ENCODE measurements at places on chromosomes 5 and 9.

DNA sequence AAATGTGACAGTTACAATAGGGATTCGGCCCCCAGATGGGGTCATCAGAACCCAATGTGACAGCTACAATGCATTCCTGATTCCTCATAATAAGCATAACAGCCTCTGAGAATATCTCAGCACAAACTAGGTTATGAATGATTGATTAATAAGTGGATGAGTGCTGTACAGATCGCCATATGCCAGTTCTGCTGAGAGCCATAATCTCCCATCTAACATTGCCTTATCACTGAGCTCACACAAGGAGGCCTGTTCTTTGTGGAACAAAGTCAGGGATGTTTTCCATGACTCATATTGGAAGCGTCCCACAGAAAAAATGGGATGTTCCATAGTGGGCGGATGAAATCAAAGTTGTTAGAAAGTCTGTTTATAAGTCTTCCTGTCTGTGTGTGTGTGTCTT lies 89.6 kb downstream of the KIF4B start:
- no peak for DNase-seq

DNA sequence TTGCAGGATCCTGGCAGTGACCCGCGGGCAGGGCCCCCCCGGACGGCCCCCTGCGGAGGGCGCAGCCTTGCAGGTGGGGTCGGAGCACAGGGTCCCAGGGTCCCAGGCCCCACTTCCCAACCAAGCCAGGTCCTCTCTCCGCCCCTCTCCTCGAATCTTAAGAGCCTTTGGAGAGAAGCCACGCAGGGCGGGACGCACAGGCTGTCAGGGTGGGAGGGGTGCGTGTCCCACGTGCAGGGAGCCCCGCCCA lies 18.4 kb upstream of the EGFL7 start:
- DNase-seq, result no peak

GRCh38 chr5:106860398-106861044 lies 810.2 kb downstream of the EFNA5 start:
- no peak for DNase-seq

DNA sequence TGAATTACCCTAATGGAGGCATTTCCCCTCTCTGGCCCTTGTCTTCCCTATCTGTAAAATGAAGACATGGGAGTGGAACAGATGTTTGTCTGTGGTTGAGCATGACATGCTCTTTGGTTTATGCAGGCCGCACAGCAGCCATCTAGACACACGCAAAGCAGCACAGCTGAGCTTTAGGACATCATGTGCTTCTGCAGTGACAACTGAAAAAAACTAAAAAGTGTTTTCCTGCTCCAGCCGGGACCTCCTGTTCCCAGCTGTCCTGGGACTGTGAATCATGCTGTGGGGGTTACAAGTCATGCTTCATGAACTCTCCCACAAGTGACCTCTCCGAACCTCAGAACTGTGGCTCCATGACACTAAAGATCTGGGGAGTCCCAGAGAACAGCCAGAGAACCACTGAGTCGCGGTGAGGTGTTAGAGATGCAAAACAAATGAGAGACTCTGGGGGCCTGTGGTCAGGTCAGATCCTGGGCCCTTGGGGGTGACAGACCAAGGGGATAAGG lies 1.7 kb downstream of the SMIM3 start:
- DNase-seq, result no peak

- DNase-seq, result no peak
Observed at GRCh38 chr9:87095951-87096350, 148.6 kb upstream of the GAS1 start.

- no peak for DNase-seq
Observed at GRCh38 chr5:100970646-100971255, 67.7 kb upstream of the ST8SIA4 start.

- no peak for DNase-seq
Observed at GRCh38 chr5:143636931-143637528, 174.9 kb upstream of the HMHB1 start.

DNA sequence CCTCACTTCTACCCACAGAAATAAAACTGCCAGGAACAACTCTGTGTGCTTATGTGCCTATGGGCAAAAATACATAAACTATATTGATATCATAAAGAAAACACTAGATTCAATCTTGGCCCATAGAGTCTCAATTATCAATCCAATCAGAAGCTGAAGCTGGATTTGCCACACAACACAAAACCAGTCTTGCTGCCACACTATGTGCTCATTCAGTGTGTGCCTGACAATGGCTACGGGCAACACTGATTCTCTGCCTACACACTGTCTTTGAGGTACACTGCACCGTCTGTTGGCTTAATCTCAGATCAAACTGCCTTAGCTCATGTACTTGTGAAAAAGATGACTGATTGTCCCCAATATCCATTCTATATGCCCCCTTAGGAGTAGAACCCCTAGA lies 35.4 kb downstream of the ARL15 start:
- DNase-seq, result no peak

DNA sequence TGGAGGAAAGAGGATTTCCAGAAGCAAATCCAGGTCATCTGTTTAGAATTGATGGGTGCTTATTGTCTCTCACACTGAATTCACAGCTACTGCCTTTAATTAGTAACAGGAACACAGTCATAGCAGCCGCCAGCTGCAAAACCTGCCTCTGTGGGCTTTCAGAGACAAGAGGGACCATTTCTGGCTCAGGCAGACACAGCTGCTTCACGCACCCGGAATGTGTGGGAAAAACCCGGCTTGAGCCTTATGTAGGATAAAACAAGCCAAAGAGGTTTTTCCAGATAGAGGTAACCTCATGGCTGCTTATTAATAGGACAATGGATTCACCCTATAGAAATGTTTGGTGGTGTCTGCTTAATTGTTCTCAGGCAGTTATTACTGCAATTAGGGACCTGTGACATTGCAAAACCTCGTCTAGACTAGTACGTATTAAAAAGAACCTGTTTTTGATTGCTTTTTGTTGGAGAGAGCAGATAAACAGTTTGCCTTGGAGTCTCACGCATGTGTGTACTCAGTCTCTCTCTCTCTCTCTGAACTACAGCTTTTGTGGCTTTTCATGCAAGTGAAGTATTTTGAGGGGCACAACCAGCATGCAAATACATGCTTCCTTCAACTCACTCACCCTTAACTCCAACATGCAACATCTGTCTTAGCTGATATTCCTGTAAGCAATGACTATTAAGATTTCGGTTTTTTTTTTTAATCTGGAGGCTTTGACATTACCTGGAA lies 302.7 kb downstream of the PLK2 start:
- DNase-seq, result no peak

DNA sequence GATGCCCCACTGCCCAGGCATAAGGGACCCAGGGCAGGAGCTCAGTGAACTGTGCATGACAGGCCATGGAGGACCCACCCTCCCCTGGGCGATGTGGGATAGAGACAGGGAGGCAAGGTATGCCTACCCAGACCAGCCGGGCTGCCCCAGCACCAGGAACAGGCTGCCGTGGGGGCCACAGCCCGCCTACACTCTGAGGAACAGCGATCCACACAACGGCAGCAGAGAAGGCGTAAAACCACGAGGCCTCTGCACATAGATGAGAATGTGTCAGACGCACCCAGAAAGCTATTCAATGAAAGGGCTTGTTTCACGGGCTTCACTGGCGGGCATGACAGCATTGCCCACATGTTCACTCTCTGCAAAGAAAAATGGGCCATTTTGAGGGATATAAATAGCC lies 49.5 kb downstream of the SEMA4D start:
- DNase-seq, result no peak

DNA sequence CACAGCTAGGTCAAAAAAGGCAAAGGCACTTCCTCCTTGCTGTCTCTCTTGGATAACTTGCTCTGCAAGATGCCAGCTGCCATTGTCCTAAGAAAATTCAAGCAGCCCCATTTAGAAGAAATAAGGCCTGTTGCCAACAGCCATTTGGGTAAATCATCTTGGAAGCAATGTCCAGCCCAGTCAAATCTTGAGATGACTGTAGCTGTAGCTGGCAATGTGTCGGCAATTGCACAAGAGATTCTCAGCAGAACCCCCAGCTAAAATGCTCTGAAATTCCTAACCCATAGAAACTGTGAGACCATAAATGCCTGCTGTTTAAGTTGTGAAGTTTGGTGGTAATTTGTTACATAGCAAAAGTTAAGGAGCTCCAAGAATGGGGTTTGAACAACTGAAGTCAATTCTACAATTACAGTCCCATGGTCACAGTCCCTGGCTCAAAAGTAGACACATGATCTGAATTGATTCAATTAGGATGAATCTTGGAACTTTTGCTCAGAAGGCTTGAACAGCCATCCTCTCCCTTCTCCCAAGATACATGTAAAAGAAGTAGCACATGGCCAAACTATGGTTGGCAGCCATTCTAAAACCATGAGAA lies 151.1 kb downstream of the MPDZ start:
- no peak for DNase-seq

DNA sequence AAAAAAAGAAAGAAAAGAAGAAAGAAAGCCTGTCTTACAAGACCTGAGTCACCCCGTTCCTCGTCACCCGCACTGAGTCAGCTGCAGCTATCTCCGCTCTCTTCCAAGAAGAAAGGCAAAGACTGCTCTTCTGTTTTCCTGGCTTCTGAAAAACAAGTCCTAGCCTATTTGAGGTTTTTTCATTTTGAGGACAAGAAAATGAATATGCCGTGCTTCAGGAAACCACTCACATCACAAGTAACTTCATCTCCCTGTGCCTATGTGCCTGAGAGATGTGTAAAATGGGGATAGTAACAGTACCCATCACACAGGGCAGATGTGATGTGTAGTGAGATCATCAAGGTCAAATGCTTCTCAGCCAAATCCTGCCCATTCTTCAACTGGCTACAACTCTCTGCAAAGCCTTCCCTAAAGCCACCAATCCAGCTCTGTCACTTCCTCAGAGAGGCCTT lies 78.4 kb downstream of the GLDC start:
- DNase-seq, result no peak

GRCh38 chr5:174371600-174372094 lies 326.1 kb downstream of the NSG2 start:
- no peak for DNase-seq

GRCh38 chr9:27701587-27701986 lies 128.3 kb upstream of the C9orf72 start:
- DNase-seq, result no peak

GRCh38 chr5:43073597-43074546 lies 33.8 kb upstream of the ANXA2R start:
- DNase-seq, result no peak

- DNase-seq, result no peak
Observed at GRCh38 chr9:123590499-123590898, 234.5 kb downstream of the CRB2 start.

DNA sequence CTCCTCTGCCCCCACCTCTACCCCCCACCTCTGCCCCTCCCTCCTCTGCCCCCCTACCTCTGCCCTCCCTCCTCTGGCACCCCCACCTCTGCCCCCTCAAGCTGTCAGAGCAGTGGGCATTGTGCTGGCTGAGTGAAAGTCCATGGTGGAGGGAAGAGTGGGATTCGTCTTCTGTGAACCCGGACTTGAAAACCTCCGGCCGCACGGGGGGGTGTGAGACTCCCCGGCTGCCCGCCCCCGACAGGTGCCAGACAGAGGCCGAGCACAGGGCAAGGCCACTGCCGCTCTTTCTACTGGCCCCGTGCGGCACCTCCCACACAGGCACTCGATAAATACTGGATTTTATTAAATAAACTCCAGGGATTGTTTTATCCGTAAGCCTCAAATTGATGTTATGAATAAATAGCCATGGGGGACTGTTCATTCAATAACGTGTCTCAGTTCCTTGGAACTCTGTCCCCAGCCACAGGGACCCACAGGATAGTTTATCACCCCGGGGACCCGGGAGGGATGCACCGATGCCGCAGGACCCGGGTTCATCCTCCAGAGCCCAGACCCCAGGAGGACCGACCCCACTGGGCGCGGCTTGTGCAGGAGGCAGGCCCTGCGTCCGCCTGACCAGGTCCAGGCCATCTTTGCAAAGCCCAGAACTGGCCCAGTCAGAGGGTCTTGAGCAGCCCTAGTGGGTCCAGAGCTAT lies 2.6 kb upstream of the QRFP start:
- no peak for DNase-seq

GRCh38 chr5:57325678-57326397 lies 152.0 kb downstream of the GPBP1 start:
- no peak for DNase-seq

GRCh38 chr9:83456226-83456625 lies 82.0 kb downstream of the FRMD3 start:
- no peak for DNase-seq

Measured in stimulated activated CD4-positive, alpha-beta T cell treated with anti-CD3 and anti-CD28 coated beads, TNF-alpha, amount 100 ng/mL, for 4 hours (primary cell).